Astrocyte of the spinal cord (primary cell): ENCODE measurements at places on chromosomes 6 and 20.

DNA sequence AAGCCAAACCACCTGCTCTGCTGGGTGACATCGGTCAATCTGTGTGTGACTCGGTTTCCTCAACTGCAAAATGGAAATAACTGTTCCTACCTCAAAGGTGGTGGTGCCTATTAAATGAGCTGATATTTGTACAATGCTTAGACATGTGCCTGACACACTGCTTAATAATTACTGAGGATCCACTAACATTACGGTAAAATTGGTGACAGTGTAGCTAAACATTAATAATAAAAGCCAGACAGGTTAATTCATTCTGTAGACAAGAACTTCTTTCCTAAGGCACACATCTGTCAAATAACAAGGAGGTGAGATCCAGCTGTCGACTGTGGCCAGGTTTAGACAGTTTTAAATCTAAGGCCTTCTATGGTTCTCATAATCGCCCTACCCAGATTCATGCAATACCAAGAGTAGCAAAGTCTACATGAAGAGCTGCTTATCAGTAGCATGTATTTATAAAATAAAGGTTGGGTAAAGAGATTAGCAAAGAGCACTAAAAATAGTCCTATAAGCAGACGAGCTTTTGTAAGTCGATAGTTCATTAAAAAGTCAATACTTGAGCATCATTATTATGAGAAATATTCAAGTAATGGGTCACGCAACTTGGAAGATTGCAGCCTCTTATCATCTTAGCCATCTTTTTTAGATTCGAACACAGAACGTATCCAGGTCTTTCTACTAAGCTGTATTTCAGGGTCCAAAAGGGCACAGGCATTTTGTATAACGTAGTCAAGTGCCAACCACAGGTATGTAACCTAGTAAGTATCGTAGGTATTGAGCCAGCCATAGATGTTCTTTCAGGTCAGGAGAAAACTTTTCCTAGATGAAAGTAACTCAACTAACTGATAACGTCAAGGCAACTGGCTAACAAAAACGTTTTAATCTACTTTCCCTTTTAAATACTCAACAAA is 3.2 kb downstream of the CNKSR3 start:
- no peak for DNase-seq

GRCh38 chr6:7041511-7042026 is 66.2 kb upstream of the RREB1 start:
- no peak for DNase-seq

DNA sequence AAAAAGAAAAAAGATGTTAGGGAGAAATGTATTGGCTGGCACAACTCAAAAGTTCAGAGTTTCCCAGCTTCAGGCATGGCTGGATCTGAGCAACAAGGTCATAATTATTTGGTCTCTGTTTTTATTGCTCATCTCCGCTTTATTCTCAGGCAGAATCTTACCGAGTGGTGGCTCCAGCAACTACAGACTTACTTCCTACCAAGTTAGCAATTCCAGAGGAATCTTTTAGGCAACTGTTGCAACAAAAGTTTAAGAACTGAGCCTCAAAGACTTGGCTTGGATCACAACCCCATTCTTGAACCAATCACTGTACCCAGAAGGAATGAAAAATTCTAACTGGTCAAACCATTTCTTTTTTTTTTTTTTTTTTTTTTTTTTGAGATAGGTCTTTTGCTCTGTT is 35.5 kb upstream of the NCOA3 start:
- no peak for DNase-seq

DNA sequence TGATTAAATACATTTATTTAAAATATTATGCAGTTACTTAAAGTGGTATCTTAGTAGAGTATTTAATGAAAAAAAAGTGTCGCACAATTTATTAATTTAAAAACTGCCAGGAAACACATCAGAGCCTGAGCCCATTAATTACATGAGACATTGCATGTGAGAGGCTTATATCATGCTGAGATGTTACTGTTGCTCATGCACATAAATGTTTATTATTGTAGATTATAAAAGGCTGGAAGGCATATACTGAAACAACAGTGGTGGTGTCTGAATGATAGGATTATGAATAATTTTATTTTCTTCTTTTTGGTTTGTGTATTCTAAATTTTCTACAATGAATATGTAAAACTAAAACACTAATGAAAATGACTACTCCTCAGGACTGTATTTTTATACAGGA is 45.7 kb upstream of the TXNDC5 start:
- DNase-seq, result no peak

- DNase-seq, result no peak
Observed at GRCh38 chr20:48070991-48071652, 285.8 kb upstream of the SULF2 start.

DNA sequence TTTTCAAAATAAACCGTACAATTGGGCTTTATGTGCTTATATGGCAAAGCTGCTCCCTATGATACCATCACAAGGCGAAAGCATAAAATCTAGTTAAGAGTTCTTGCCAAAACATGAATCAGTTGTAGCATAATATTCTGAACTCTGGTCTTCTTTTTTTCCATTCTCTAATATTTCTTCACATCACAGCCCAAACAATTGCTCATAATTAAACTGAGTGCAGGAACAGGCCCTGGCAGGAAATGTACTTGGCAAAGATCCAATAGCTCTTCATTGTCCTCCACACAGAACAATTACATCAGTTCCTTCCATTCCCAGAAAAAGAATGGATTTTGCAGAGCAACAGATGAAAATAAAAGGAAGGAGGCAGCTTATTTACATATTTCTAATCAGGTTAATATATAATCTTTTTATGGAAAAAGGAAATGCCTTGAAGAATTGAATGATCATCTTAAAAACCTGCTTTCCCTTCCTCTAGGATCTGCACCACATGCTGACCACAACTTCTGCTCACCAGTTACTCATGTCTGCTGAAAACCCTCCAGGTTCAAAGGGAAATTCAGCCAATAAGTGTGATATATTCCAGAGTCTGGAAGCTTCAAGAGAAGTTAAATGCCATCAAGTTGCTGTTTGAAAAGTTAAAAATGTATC is 123.3 kb upstream of the COL21A1 start:
- DNase-seq, result peak; percentile 94

- DNase-seq, result no peak
Observed at GRCh38 chr6:21519642-21520041, 73.9 kb upstream of the SOX4 start.

DNA sequence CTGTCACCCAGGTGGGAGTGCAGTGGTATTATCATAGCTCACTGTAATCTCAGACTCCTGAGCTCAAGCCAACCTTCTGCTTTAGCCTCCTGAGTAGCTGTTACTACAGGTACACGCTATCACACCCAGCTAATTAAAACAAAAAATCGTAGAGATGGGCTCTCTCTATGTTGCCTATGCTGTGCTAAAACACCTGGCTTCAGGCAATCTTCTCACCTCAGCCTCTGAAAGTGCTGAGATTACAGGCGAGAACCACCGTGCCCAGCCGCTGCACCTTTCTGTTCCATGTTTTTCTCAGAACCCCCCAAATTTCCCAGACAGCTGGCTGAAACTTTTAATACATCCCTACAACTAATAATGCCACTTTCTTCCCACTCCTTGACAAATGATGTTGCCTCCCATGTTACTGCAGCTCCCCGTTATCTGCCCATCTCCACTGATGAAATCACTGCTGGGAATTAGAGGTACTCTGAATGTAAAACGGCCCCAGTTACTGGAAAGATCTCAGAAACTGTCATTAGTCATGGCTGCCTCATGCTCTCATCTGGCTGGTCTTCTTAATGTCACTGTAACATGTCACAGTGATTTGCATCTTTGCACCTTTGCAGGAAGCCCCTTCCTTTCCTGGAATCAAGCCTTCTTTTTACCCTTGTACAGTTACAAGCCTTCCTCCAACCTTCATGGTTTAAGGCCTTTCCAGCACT is 697.5 kb downstream of the PRKN start:
- no peak for DNase-seq

- no peak for DNase-seq
Observed at GRCh38 chr6:117545161-117545595, 57.1 kb downstream of the GOPC start.

DNA sequence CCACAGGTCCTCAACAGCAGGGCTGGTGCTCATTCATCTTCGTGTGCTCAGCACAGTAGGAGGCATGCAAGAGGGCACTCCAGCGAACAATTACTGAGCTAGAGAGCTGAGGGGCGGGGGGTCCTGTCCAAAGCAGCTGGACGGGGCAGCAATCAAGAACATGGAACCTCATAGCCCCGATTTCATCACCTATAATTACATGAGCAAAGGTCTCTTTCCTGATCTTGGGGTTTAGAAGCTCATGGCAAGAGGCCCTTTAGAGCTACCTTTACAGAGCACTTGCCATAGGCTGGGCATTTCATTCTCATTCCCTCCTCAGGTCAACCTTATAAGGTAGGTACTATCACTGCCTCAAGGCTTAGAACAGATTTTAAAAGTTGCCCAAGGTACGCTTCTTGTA is 10.4 kb downstream of the MOCS1 start:
- no peak for DNase-seq

GRCh38 chr20:24868396-24868927 is 80.6 kb upstream of the CST7 start:
- no peak for DNase-seq

DNA sequence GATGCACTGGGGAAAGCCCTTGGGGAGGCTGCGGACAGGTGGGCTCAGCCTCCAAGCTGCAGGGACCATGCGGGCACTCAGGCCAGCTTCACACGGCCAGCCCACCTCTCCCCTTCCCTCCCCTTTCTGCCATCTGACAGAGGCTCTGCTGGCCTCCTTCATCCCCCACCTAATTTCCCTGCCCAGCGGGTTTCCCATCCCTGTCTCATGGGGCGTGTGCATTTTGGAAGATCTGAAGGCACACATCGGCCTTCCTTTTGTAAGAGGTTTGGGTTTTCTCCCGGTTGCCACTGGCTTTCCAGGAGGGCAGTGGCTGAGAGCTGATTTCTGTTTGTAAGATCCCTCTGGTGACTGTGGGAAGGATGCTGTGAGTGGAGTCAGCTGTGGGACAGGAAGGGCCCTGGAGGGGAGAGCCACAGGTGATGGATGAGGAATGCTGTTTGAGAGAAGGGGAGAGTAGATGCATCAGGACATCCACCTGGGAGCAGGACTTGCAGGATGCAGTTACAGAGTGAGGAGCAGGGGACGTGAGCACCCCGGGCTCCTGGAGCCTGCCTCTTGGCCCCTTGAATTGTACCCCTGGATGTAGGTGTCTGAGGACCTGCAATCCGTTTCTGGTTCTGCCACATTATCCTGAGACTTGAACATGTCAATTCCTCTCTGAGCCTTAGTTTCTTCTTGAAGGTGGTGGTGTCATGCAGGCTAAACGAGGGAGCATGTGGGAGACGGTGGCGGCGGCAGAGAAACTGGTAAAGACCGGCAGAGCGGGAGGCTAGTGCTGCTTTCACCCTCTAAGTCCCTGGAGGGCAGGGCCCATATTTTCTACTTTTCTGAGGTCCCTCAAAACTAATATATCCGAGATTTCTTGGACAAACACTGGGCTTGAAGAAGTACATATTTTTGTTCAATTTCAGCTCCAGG is 5.9 kb upstream of the TUBB1 start:
- no peak for DNase-seq

GRCh38 chr6:42790549-42791181 is 8.8 kb downstream of the BICRAL start:
- no peak for DNase-seq

GRCh38 chr20:39885975-39886649 is 802.9 kb downstream of the MAFB start:
- peak; percentile 84 for DNase-seq

DNA sequence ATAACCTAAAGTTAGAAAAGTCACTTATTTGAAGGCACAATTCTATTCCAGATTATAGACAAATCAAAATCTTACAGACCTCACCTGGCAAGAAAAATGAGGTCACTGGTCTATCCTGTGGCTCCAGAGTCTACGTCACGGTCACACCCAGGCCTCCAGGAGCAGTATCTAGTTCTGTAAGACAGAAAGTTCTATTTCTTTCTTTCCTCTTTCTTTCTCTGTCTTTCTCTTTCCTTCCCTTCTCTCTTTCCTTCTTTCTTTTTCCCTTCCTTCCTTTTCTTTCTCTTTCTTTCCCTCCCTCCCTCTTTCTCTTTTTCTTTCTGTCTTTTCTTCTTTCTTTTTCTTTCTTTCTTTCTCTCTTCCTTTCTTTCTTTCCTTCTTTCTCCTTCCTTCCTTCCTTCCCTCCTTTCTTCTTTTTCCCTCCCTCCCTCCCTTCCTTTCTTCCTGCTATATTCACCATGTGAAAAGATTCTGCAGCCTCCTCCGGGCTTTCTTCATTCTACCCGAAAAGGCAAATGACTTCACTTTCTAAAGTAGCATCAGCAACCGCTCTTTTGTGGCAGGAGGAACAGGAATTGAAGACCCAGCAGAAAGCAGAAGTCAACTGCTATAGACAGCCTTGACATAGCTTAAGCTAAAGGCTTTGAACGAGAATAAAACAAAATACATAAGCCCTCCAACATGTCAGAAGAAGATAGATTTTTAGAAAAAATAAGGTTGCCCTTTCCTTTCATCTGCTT is 83.9 kb upstream of the SIRPG start:
- DNase-seq, result no peak

DNA sequence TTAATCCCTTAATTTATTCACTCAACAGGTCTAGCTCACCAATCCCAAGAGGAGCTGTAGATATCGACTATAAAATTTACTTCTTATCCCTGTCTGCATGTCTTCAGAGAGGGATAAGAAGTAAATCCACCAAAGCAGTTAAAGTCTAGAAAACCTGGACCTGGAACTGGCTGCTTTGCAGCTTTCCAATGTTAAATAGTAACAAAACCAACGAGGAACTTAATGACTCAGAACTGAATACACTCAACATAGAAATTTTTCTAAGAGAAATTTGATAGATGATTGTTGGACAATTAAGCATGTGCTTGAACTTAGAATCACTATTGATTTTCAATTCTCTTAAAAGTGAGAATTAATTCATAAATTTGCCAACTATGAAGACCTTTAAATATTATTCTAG is 11.5 kb upstream of the TMEM244 start:
- no peak for DNase-seq

DNA sequence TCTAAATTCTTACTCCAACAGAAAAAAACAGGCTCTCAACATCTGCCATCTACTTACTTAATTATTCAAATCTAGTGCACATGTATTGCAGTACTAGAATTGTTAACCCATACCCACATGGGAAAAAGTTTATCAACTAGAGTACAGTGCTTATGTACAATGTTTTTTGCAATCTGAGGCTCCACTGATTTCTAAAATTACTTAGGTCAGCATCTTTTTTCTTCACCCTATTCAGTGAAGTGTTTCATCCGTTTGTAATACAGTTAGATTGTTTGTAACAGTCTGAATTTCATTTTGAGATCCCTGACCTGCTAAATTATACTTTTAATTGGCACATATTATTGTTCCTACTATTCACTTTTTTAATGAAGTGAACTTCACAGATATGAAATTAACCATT is 402.2 kb downstream of the FOXA2 start:
- DNase-seq, result no peak

GRCh38 chr20:44678990-44679611 is 27.6 kb upstream of the ADA start:
- no peak for DNase-seq
